MG63 (cell line): ENCODE measurements at places on chromosomes 16 and 17. TPM values are rescaled to one million over a fixed set of nuclear protein-coding genes. Genes with fewer than 3 reads are reported as not detected.

The FNDC8 gene
- total RNA-seq, result not detected in 2 replicates

The LAT gene
- total RNA-seq, result not detected in 2 replicates

The KATNB1 gene
- total RNA-seq, result 22.6 and 62.7 TPM in 2 replicates

The RAB34 gene
- 445 and 645 TPM in 2 replicates for total RNA-seq
